ENCODE measurements at places on chromosomes 4 and X. TPM values are rescaled to one million over a fixed set of nuclear protein-coding genes. Genes with fewer than 3 reads are reported as not detected.

SSX2B gene
- not detected for total RNA-seq

HERC5 gene
- 9.1 TPM for total RNA-seq

PABPC4L gene
- 24.7 TPM for total RNA-seq

SLC26A1 gene
- total RNA-seq = 0.05 TPM

EMCN gene
- 57.7 TPM for total RNA-seq

PNMA6E gene
- not detected for total RNA-seq

TBX22 gene
- 0.21 TPM for total RNA-seq

CXorf65 gene
- not detected for total RNA-seq

SCD5 gene
- total RNA-seq = 23.3 TPM

SHROOM4 gene
- total RNA-seq = 9.4 TPM

All from urinary bladder (tissue), 4 donors.